ENCODE measurements at places on chromosomes 16 and 17.

GRCh38 chr17:66952031-66952524, 12.4 kb upstream of the CACNG4 start:
- DNase-seq, result no peak

DNA sequence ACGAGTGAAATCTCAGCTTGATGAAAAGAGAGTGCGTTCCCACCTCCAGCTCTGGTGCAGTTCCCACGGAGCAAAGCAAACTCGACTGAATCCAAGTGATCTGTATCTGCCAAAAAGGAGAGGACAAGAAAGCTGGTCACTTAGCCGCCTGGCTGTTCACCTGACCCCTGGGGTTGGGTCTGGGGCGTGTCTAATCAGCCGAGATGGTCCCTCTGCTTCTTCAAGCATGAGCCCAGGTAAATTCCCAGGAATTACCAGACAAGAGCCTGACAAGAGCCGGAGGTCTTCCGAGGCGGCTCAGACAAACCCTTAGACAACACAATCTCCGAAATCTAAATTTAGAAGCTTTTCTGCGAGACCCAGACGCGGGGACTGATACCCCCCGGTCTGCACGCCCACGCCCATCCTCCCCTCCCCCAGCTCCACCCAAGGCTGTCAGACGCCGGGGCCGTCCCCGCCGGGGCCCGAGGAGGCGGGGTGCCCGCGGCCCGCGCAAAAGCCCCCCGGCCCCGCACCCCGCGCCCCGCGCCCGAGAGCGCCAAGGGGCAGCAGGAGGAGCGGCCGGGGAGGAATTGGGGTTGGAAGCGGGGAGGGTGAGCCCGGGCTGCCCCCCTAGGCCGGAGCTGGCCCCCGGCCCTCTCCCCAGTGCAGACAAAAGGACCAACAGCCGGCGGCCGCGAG, 674 bp downstream of the ZNF821 start:
- peak; percentile 54 for DNase-seq

GRCh38 chr17:78986048-78986648, 6.4 kb upstream of the LGALS3BP start:
- DNase-seq, result no peak

- no peak for DNase-seq
Measured at GRCh38 chr16:760065-760464, 469 bp upstream of the MSLN start.

DNA sequence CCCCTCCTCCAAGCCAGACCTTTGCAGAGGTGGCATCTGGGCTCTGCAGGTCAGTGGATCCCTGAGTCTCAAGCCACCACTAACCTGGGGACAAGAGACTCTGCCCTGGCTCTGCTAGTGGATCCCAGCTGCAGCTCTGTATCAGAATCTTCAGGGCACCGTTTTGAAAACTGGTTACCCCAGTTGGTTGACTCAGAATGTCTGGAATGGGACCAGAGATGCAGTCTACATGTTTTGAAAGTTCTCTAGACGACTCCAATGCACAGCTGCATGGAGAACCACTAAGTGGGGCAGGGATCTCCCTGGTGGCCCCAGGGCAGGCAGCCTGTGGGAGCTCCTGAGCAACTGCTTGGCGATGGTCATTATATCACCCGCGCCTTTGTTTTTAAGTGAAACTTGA, 34.1 kb upstream of the ADORA2B start:
- no peak for DNase-seq

DNA sequence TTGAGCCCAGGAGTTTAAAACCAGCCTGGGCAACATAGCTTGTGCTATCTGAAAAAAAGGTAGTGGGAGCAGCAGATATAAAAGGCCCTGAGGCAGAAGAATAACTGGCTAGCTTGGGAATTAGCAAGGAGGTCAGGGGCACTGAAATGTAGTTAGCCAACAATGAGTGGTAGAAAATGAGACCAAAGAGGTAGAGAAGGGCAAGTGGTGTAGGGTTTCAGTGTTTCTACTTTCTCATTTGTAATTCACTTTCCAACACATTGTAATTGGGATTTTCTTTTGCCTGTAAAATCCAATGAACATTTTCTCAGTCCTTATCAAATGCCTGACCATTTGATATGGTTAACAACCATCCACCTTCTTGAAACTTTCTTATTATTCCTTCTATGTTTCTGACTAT, 95.1 kb upstream of the CORO6 start:
- DNase-seq, result no peak

All from left kidney (tissue), 8 donors.